ENCODE measurements at places on chromosomes 11 and 22. TPM values are rescaled to one million over a fixed set of nuclear protein-coding genes. Genes with fewer than 3 reads are reported as not detected.

DNA sequence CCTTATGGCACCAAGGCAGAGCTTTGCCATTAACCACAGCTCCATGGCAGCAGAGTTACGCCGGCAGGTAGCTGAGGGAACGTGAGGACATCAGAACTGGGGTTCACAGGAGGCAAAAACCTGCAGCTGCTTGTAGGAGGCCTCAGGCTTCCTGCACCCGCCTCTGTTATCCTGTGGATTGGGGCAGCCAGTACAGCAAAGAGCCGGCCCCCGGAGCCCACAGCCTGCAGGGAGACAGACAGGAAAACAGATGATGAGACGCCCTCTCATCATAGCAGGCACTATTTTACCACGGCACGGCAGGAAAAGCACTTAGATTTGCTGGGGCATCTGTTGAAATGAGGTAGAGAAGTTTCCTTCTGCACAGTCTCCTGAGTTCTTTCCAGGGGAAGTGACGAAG lies 870.3 kb downstream of the TBC1D22A start:
- peaks cover 8% of the 10 kb centered on the region for H3K27me3 ChIP-seq
- H3K27ac ChIP-seq, result no peak overlapping the region

- H3K27me3 ChIP-seq, result no peaks in the 10 kb centered on the region
- no peak for DNase-seq
- H3K36me3 ChIP-seq, result peaks cover 82% of the 10 kb centered on the region
Measured at GRCh38 chr11:61008971-61009370, 37.5 kb downstream of the CD6 start.

GRCh38 chr11:122663764-122664163 lies 8.2 kb downstream of the UBASH3B start:
- peaks cover 52% of the 10 kb centered on the region for H3K4me1 ChIP-seq
- no peaks in the 10 kb centered on the region for H3K27me3 ChIP-seq
- no peak overlapping the region for H3K4me3 ChIP-seq
- no peak for DNase-seq

DNA sequence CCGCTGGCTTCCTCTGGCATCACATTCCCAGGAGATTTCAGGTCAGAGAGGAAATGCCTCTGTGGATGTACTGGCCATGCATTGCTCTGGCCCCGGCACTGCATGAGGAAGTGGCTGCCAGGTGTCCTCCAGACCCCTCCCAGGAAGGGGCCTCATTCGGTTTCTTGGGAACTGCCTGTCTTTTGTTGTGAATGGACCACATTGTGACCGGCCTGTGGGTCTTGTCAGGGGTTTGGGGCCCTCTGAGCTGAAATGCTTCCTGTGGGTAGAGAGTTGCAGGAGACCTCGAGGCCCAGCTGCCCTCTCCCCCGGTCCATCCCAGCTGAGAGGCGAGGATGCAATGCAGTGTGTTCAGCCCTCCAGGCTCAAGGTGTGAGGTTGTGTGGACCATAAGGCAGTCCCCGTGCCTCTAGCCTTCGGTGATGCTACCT lies 18.8 kb upstream of the ST3GAL4 start:
- peaks cover 18% of the 10 kb centered on the region for H3K4me1 ChIP-seq
- DNase-seq, result no peak
- H3K4me3 ChIP-seq, result no peak overlapping the region
- H3K27ac ChIP-seq, result no peak overlapping the region
- peaks cover 21% of the 10 kb centered on the region for H3K36me3 ChIP-seq

DNA sequence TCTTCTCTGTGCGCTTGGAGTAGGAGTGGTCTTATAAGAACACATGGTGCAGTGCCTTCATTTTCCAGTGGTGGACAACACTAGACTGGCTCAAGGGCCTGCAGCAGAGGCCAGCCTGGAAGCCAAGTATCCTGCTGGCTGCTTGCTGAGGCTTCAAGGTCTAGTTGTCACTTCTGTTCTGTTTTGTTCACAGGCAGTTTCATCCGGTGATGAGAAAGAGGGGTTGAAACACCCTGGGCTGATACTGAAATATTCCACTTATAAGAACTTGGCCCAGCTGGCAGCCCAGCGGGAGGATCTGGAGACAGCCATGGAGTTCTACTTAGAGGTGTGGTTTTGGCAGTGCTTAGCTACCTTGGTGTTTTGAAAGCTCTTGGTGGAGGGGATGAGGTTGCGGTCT lies 29.8 kb downstream of the CABIN1 start:
- no peak overlapping the region for H3K27ac ChIP-seq
- DNase-seq, result no peak
- H3K36me3 ChIP-seq, result peaks cover 37% of the 10 kb centered on the region

- no peak overlapping the region for H3K4me3 ChIP-seq
- no peak overlapping the region for H3K27ac ChIP-seq
- no peaks in the 10 kb centered on the region for H3K27me3 ChIP-seq
- DNase-seq, result peak; percentile 89
Measured at GRCh38 chr22:35552196-35552842, 11.7 kb downstream of the RASD2 start.

DNA sequence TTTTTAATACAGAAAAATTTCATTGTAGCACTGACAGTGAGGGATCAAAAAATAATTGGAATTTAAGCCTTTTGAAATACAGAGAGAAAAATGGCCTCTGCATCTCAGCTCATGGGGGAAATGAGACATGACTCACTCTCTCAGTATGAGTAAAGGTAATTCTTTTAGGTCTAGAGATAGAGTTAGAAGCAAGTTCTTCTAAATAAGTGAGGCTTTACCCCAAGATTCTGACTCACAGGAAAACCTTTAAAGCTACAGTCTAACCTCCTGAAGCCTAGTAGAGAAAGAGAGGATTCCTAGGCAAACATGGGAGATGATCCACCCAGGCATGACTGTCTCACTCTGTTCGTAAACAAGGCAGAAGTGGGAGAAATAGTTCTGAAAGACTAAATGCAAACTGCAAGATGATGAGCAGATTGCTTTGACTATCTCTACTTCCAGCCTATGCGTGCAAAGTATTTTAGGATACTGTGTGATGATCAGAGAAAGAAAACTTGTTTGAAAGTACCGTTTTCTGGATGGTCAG lies 1003.3 kb upstream of the CCDC90B start:
- no peaks in the 10 kb centered on the region for H3K36me3 ChIP-seq
- no peak for DNase-seq
- no peaks in the 10 kb centered on the region for H3K4me1 ChIP-seq
- no peak overlapping the region for H3K27ac ChIP-seq

DNA sequence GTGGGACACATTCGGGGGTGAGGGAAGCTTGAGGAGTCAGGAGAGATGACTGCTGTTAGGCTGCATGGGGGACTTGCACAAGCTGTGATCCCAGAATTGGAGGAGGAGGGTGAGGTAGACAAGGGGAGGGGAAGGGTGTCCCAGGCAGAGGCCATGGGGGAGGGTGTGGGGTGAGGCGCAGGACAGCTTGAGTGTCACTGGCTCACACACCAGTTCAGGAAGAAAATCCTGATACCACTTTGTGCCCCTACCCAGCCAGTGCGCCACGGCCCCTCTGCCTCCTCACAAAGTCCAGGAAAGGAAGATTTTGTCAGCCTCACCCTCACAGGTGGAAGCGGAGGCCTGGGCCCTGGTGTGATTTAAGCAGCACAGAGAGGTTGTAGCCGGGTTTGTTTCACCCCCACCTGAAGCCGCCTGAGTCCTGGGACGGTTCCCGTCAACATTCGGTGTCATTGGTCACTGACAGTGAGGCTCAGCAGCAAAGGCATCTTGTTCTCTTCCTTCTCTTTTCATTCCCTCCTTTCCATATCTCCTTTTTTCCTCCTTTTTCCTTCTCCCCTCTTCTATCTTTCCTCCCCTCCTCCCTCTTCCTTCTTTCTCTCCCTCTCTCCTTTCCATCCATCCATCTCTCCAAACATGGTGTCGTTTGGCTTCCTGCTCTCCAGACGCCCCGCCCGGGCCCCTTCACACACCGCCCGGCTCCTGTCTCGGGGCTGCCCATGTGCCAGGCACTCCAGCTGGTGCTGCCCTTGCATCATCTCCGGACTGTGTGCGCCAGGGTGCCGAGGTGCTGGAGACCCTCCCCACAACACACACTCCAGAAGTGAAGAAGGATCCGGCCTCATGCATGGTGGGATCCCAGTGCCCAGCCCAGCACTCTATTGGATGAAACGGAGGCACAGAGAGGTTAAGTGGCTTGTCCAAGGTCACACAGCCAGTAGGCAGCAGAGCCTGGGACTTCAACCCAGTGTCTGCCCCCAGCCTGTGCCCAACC lies 89.3 kb downstream of the MPPED1 start:
- DNase-seq, result no peak
- H3K36me3 ChIP-seq, result no peaks in the 10 kb centered on the region
- H3K4me1 ChIP-seq, result no peaks in the 10 kb centered on the region
- H3K27ac ChIP-seq, result no peak overlapping the region
- no peaks in the 10 kb centered on the region for H3K27me3 ChIP-seq

DNA sequence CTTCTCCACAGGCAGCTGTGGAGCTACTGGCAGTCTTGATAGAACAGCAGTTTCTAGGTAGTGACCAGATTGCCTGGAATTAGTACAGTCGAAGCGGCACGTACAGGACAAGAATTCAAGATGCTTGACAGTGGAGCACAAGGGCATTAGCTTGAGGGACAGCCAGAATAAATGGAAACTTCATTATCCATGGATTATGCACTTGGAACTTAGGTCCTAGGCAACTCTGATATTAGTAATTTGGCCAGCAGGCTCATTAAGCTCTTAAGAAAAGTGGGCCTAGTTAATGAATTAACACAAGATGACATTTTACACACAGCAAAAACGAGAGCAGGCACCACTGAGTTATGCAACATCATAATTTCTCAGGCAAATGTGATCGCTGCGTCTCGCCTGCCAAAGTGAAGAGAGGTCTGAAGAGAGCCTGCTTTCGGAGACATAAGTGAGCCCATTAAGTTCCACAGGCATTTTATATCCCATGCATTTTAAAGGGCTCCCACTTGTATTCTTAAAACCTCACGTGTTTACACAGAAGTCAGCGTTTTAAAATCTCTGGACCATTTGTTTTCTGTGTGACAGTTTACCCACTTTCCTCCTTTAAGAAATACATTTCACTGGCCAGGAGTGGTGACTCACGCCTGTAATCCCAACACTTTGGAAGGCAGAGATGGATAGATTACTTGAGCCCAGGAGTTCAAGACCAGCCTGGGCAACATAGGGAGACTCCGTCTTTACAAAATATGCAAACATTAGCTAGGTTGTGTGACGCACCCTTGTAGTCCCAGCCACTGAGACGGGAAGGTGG lies 66.2 kb downstream of the COMMD9 start:
- H3K4me3 ChIP-seq, result no peak overlapping the region
- H3K27me3 ChIP-seq, result peaks cover 1% of the 10 kb centered on the region
- H3K4me1 ChIP-seq, result no peaks in the 10 kb centered on the region
- no peak overlapping the region for H3K27ac ChIP-seq
- DNase-seq, result no peak

DNA sequence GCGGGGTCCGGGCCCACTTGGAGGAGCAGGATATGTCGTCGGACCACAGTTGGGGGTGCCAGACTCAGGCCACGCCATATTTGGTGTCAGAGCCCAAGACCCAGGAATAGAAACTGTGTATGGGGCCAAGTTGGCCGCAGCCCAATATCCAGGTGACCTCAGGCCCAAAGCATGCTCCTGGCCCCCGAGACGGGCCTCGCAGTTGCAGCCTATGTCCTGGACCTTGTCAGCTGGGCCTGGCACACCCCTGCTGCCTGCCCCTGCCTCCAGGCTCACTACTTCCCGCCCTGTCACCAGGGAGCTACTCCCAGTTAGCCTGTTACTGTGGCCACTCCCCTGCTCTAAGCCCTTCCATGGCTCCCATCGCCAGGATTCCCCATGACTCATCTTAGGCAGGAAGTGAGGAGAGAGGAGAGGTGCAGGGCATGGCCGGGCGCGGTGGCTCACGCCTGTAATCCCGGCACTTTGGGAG lies 23.1 kb downstream of the A4GALT start:
- H3K4me3 ChIP-seq, result no peak overlapping the region
- H3K27me3 ChIP-seq, result no peaks in the 10 kb centered on the region
- no peaks in the 10 kb centered on the region for H3K4me1 ChIP-seq
- H3K27ac ChIP-seq, result no peak overlapping the region
- no peak for DNase-seq

GRCh38 chr11:79482800-79483199 lies 42.0 kb upstream of the TENM4 start:
- no peaks in the 10 kb centered on the region for H3K36me3 ChIP-seq
- H3K27me3 ChIP-seq, result peaks cover 1% of the 10 kb centered on the region
- DNase-seq, result no peak

DNA sequence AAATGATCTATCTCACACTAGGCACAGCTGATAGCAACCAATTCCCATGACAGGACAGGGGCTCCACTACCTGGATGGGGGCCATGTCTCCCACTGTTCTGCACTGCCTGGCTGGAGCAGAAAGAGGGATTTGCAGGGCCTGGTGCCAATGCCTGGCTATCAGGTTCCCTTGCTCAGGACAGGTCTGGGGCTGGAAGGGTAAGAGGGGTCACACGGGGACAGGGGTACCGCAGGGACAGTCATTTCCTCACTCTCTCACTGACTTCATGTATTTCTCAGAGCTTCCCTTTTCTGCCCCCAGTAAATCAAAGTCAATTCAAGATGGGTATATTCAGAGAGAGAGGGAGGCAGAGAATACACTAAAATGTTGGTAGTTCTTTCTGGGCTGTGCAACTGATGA lies 119.1 kb upstream of the CSNK2A3 start:
- H3K27ac ChIP-seq, result no peak overlapping the region
- H3K36me3 ChIP-seq, result no peaks in the 10 kb centered on the region
- H3K27me3 ChIP-seq, result peaks cover 3% of the 10 kb centered on the region
- H3K4me1 ChIP-seq, result no peaks in the 10 kb centered on the region
- no peak overlapping the region for H3K4me3 ChIP-seq

DNA sequence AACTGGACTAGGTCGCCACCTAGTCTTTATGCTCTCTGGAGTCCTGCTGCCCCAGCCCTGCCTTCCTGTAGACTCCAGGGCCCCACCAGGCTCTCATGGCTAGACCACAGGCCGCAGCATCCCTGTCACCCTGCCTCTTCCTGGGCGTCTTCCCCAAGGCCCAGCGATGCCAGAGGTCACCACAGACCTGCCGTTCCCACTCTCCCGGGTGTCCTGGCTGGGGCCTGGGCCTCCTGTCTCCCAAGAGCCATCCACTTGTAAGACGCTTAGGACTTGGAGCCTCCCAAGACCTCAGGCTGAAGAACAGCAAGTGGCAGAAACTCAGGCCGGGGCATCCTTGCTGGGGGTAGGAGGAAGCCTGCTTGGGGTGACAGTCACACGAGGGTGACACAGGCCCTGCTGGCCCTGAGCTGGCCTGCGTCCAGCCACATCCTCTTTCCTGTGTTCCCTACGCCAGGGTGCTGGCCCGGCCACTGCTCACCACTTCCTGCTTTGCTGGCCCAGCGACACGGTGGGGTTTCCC lies 2.0 kb upstream of the TCIRG1 start:
- peaks cover 17% of the 10 kb centered on the region for H3K4me1 ChIP-seq
- peak; percentile 60 for DNase-seq
- H3K4me3 ChIP-seq, result no peak overlapping the region
- peak overlapping the region; percentile 87 for H3K27ac ChIP-seq
- H3K27me3 ChIP-seq, result no peaks in the 10 kb centered on the region
- peaks cover 3% of the 10 kb centered on the region for H3K36me3 ChIP-seq

The CBLIF gene
- not detected for total RNA-seq

The TENM4 gene
- total RNA-seq, result not detected

The OR8A1 gene
- total RNA-seq, result not detected

The ESAM gene
- 0.75 TPM for total RNA-seq

The OR51B2 gene
- total RNA-seq, result not detected
